SK-MEL-5 (cell line): ENCODE measurements at places on chromosomes 2 and 18. TPM values are rescaled to one million over a fixed set of nuclear protein-coding genes. Genes with fewer than 3 reads are reported as not detected.

Gene ICA1L
- 0.61 and 2.1 TPM in 2 replicates for total RNA-seq

Gene RNF138
- 23.7 and 29.6 TPM in 2 replicates for total RNA-seq

Gene SLC19A3
- total RNA-seq = 1.4 and 1.6 TPM in 2 replicates

Gene PROM2
- total RNA-seq = not detected in 2 replicates

Gene CHRND
- 0.13 TPM in 1 of 2 replicates, not detected in the other for total RNA-seq

Gene UGT1A10
- not detected in 2 replicates for total RNA-seq

Gene ASXL3
- not detected in 2 replicates for total RNA-seq

Gene RAB6C
- total RNA-seq = not detected in 2 replicates

Gene DPYSL5
- not detected in 2 replicates for total RNA-seq

Gene PPM1G
- 111 and 116 TPM in 2 replicates for total RNA-seq

Gene BUB1
- total RNA-seq = 51.9 and 52.6 TPM in 2 replicates

Gene LYPD6
- 0.53 and 0.61 TPM in 2 replicates for total RNA-seq

Gene CLEC4F
- total RNA-seq = not detected in 2 replicates

Gene TEX44
- total RNA-seq = not detected in 2 replicates

Gene CASP10
- 4.1 and 4.6 TPM in 2 replicates for total RNA-seq

Gene FHOD3
- 2.4 and 2.8 TPM in 2 replicates for total RNA-seq

Gene ZNF516
- 15.1 and 16.6 TPM in 2 replicates for total RNA-seq

Gene TLX2
- total RNA-seq = 0.16 and 0.55 TPM in 2 replicates

Gene ARHGAP15
- total RNA-seq = 0.71 and 2.4 TPM in 2 replicates

Gene RFX8
- total RNA-seq = not detected in 2 replicates

Gene DNAH7
- total RNA-seq = 0.37 and 0.45 TPM in 2 replicates

Gene GPR155
- total RNA-seq = 2.3 and 3.0 TPM in 2 replicates

Gene VIT
- total RNA-seq = not detected in 2 replicates
